Cardiac muscle cell (in vitro differentiated cells and primary cell): ENCODE measurements at places on chromosomes 4 and X. TPM values are rescaled to one million over a fixed set of nuclear protein-coding genes. Genes with fewer than 3 reads are reported as not detected.

Gene SRPX
- 13.4 and 21.4 TPM in 2 replicates for polyA plus RNA-seq

Gene ESX1
- not detected in 2 replicates for polyA plus RNA-seq

Gene CLNK
- polyA plus RNA-seq, result not detected in 2 replicates

Gene SORBS2
- polyA plus RNA-seq, result 470 and 545 TPM in 2 replicates

Gene CXCL6
- not detected in 2 replicates for polyA plus RNA-seq

Gene FBXW7
- polyA plus RNA-seq, result 18.5 and 19.7 TPM in 2 replicates

Gene SCRG1
- 1.9 and 2.7 TPM in 2 replicates for polyA plus RNA-seq

Gene SLC10A3
- 25.9 and 29.9 TPM in 2 replicates for polyA plus RNA-seq

Gene FGD1
- polyA plus RNA-seq, result 29.9 and 30.0 TPM in 2 replicates

Gene MID2
- 9.9 and 13.9 TPM in 2 replicates for polyA plus RNA-seq

Gene FANCB
- 1.7 TPM in 1 of 2 replicates, not detected in the other for polyA plus RNA-seq

Gene SAGE1
- polyA plus RNA-seq, result not detected in 2 replicates

Gene FAM9C
- not detected in 2 replicates for polyA plus RNA-seq

Gene UGT2B10
- polyA plus RNA-seq, result not detected in 2 replicates

Gene DGKK
- 0.15 and 0.47 TPM in 2 replicates for polyA plus RNA-seq

Gene HMGN5
- 20.7 and 30.5 TPM in 2 replicates for polyA plus RNA-seq

Gene CLDN34
- polyA plus RNA-seq, result not detected in 2 replicates

Gene FABP2
- 9.9 and 12.4 TPM in 2 replicates for polyA plus RNA-seq

Gene CT45A5
- not detected in 2 replicates for polyA plus RNA-seq

Gene SOWAHB
- 0.34 TPM in 1 of 2 replicates, not detected in the other for polyA plus RNA-seq

Gene TSPAN7
- polyA plus RNA-seq, result 41.4 and 50.9 TPM in 2 replicates

Gene SRP72
- polyA plus RNA-seq, result 87.1 and 104 TPM in 2 replicates

Gene SLC10A4
- polyA plus RNA-seq, result not detected in 2 replicates

Gene RNF212
- 1.7 and 7.1 TPM in 2 replicates for polyA plus RNA-seq

Gene RBBP7
- 448 and 459 TPM in 2 replicates for polyA plus RNA-seq

Gene ALAS2
- polyA plus RNA-seq, result 1.6 and 5.1 TPM in 2 replicates

Gene CYTL1
- 0.46 and 1.8 TPM in 2 replicates for polyA plus RNA-seq

Gene MAOA
- polyA plus RNA-seq, result 6.7 and 11.2 TPM in 2 replicates

Gene RAB39B
- polyA plus RNA-seq, result 3.0 and 4.2 TPM in 2 replicates

Gene ADH4
- polyA plus RNA-seq, result 0.42 TPM in 1 of 2 replicates, not detected in the other

Gene GAK
- polyA plus RNA-seq, result 59.8 and 63.8 TPM in 2 replicates
